ENCODE measurements at places on chromosomes 12 and 14. TPM values are rescaled to one million over a fixed set of nuclear protein-coding genes. Genes with fewer than 3 reads are reported as not detected.

GRCh38 chr14:60943637-60944032, 37.2 kb downstream of the TRMT5 start:
- H3K36me3 ChIP-seq: no peaks in the 10 kb centered on the region
- no peak overlapping the region for H3K4me3 ChIP-seq
- no peaks in the 10 kb centered on the region for H3K4me1 ChIP-seq
- DNase-seq: no peak
- H3K27ac ChIP-seq: no peak overlapping the region

DNA sequence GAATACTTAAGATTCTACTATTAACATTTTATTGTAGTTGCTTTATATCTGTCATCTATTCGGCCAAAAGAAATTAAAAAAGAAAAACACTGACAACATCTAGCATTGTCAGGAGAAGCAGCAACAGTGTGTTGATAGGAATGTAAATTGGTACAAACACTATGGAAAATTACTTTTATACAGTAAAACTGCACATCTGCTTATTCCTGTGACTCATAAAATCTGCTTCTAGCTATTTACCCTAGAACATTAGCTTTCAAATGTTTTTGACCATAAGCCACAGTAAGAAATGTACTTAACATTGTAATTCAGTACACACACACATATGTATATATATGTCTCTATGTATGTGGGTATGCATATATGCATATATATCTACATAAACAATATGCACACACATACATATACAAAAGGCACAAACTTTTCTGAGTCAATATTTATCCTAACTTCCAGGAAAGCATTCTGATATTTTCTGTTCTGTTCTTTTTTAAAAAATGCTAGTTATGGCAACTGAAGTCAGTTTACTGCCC, 278.9 kb upstream of the GARIN2 start:
- no peak overlapping the region for H3K27ac ChIP-seq
- H3K36me3 ChIP-seq: no peaks in the 10 kb centered on the region
- no peak for DNase-seq
- H3K4me1 ChIP-seq: no peaks in the 10 kb centered on the region
- H3K4me3 ChIP-seq: no peak overlapping the region

DNA sequence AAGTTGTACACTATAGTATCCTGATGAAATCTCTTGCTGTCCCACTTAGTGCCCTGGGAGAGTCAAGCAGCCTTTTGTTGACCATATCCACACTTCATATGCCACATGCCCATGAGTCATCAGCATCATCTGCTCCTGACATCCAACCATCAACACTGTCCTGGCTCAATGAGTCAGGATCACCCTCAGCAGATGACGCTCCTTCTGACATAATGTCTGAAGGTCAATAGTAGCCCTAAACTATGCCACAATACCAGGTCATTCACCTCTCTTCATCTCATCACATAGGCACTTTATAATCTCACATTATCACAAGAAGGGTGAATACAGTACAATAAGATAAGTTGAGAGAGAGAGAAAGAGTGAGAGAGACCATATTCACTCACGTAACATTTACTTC, 369.0 kb upstream of the FAR2 start:
- no peaks in the 10 kb centered on the region for H3K27me3 ChIP-seq
- H3K27ac ChIP-seq: no peak overlapping the region
- no peaks in the 10 kb centered on the region for H3K4me1 ChIP-seq

GRCh38 chr12:43307126-43307525, 244.9 kb downstream of the ADAMTS20 start:
- no peak overlapping the region for H3K4me3 ChIP-seq
- no peak for DNase-seq
- H3K27ac ChIP-seq: no peak overlapping the region
- no peaks in the 10 kb centered on the region for H3K36me3 ChIP-seq

DNA sequence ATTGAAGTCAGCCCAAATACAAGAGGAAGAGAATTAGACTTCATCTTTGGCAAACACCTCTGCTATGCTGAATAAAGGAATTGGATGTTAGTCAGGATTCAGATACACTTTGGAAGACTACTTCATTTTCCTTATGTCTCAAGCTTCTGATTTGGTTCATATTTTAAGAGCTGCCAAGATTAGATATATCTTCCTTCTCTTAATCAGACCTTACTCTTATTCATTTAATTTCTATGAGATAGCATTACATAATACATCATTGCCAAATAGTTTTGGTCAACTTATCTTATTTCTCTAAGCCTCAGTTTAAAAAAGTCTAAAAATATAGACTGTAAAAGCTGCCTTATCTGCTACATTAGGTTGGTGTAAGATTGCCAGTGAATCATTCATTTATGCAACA, 330.6 kb upstream of the NAV3 start:
- no peaks in the 10 kb centered on the region for H3K36me3 ChIP-seq
- no peak overlapping the region for H3K4me3 ChIP-seq
- DNase-seq: no peak

DNA sequence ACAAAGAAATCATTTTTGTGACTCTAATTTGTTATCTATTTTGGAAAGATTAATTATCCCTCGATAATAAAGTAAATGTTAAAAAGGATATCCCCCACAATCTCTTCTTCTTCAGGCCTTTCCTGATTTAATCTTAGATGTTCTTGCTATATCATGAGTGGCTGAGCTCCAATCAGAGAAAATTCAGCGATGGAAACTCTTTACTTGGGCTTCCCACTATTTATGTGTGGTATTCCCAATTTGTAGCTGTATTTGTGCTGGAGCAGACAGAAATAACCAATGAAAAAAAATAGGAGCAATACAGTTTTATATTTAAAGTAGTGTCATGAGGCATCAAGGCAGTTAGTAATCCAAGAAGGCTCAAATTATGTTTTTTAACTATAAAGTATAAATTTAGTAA, 539.1 kb downstream of the PRKD1 start:
- no peaks in the 10 kb centered on the region for H3K4me1 ChIP-seq
- no peaks in the 10 kb centered on the region for H3K36me3 ChIP-seq
- H3K27me3 ChIP-seq: no peaks in the 10 kb centered on the region

DNA sequence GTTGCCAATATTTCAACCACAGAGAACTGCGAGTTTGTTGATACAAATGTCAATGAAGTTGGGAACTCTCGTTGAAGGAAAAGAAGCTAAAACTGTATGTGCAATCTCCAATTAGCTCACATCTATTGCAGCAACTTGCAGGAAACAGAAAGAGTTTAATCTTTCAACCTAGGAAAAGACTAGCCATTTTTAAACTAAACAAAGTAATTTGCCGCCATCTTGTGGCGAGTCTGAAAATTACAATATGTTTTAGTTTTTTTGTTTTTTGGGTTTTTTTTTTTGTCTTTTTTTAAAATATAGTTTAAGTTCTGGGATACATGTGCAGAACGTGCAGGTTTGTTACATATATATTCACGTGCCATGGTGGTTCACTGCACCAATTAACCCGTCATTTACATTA, 131.2 kb upstream of the FOXG1 start:
- H3K4me3 ChIP-seq: no peak overlapping the region
- no peaks in the 10 kb centered on the region for H3K36me3 ChIP-seq

- no peaks in the 10 kb centered on the region for H3K4me1 ChIP-seq
- no peak for DNase-seq
- peaks cover 90% of the 10 kb centered on the region for H3K36me3 ChIP-seq
- H3K27me3 ChIP-seq: no peaks in the 10 kb centered on the region
Measured at GRCh38 chr14:39322807-39323206, 89.1 kb downstream of the MIA2 start.

GRCh38 chr12:29728030-29728429, 55.7 kb downstream of the TMTC1 start:
- DNase-seq: no peak
- peaks cover 4% of the 10 kb centered on the region for H3K4me1 ChIP-seq
- H3K4me3 ChIP-seq: no peak overlapping the region
- H3K27ac ChIP-seq: peak overlapping the region; percentile 30
- H3K36me3 ChIP-seq: no peaks in the 10 kb centered on the region

- H3K27ac ChIP-seq: no peak overlapping the region
- H3K27me3 ChIP-seq: no peaks in the 10 kb centered on the region
- DNase-seq: no peak
Measured at GRCh38 chr14:63677891-63678379, 36.3 kb upstream of the WDR89 start.

DNA sequence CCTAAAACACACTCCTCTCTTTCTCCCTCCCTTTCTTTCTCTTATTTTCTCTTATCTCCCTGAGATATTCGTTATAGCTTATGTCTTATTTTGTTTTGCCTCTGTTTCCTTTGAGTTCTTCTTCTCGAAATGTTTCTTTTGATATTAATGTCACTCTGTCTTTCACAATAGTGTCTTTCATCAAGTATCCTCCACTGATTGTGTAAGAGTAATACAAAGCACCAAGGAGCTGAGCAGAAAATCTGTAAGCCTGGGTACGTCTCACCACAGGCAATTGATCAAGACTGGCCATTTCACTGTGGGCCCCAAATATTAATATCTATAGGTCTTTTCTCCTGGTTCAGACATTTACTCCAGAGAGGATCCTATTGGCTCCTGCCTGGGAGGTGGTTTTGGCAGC, 4.8 kb upstream of the LYZ start:
- H3K27ac ChIP-seq: no peak overlapping the region
- H3K4me3 ChIP-seq: no peak overlapping the region

DNA sequence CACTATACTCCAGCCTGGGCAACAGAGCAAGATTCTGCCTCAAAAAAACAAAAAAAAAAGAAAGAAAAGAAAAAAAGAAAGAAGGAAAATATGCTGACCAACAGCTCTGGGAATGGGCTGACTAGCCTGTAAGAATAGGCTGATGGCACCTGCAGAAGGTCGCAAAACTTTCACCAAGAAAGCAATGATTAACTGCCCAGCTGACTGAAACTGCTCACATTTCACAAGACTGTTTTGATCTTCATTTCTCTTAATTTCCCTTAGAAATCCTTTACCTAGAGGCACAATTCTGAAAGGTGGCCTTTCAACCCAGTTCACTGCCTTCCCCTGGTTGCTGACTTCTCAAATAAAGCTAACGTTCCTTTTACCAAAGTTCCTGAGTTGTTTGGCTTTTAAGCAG, 12.4 kb downstream of the BEST3 start:
- H3K27me3 ChIP-seq: no peaks in the 10 kb centered on the region
- no peak overlapping the region for H3K4me3 ChIP-seq
- H3K4me1 ChIP-seq: no peaks in the 10 kb centered on the region
- DNase-seq: no peak
- H3K27ac ChIP-seq: no peak overlapping the region

GRCh38 chr12:40225984-40226602, 1.3 kb downstream of the LRRK2 start:
- H3K27me3 ChIP-seq: peaks cover 10% of the 10 kb centered on the region
- no peak overlapping the region for H3K27ac ChIP-seq
- H3K4me1 ChIP-seq: no peaks in the 10 kb centered on the region
- no peak for DNase-seq

DNA sequence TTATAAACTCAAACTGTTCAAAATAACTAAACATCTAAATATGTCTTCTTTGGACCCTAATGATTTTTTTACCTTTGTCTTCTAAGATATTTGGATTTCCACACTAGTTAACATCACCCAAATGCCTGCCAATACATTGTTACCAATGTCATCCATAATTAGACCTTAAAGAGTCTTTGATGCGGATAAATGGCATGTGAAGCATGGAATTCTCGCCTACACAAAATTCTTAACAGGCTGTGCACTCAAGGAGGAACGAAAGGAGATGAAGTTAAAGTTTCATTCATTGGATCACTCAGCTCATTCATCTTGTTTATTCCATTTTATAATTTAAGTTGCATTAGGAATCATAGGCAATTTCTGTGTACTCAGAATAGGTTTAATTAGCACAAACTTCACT, 219.7 kb downstream of the ACSS3 start:
- H3K4me3 ChIP-seq: no peak overlapping the region
- no peaks in the 10 kb centered on the region for H3K27me3 ChIP-seq
- no peak for DNase-seq
- no peaks in the 10 kb centered on the region for H3K36me3 ChIP-seq
- no peaks in the 10 kb centered on the region for H3K4me1 ChIP-seq

DNA sequence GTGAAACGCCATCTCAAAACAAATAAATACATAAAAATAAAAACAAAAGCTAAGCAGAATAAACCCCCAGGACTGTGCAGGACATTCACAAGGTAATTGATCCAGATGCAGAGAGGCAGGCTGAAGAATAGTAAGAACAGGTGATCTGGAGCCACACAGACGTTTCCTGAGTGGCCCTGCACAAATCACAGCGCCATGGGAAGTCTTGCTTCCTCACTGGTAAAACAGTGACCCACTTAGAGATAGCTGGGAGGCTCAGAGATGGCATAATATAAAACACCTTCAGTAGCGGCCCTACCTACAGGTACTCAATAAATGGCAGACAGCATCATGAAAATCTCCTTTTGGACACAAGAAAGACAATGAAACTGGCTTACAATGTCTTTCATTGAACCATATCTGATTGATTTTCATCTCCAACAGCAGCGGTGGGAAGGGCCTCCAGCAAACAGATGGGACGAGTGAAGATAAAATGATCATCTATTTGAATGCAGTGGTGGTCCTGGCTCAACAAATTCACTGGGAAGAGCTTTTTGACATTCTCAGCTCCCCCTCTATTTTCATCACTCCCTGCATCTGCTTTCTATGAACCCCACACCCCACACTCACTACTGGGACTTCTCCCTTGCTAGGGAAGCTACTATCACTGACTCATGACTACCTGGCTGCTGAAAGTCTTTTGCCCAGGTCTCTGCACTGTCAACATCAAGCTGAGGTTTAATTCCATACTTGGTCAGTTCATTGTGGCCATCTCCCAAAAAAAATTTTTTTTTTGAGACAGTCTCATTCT, 63.9 kb downstream of the FOXN3 start:
- DNase-seq: no peak
- no peak overlapping the region for H3K4me3 ChIP-seq
- peaks cover 56% of the 10 kb centered on the region for H3K4me1 ChIP-seq
- H3K36me3 ChIP-seq: peaks cover 23% of the 10 kb centered on the region
- H3K27ac ChIP-seq: no peak overlapping the region

DNA sequence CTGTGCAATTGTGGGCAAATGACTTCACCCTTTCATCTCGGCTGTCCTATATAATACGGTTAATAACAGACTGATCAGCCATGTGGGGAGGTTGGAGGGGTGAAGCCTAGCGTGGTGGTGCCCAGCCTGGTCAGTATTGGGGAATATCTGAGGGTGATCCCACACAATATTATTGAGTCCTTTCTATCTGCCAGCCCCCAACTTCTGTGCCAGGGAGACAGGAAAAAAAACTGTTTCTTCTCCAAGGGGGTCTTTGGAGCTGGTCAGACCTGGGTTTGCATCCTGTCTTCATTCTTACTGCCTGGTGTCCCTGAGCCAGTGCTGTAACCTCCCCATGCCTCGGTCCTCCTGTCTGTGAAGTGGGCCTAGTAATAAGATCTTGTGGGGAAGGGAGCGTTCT, 6.5 kb downstream of the CYP46A1 start:
- no peak overlapping the region for H3K4me3 ChIP-seq
- no peaks in the 10 kb centered on the region for H3K4me1 ChIP-seq
- H3K27me3 ChIP-seq: no peaks in the 10 kb centered on the region
- H3K36me3 ChIP-seq: no peaks in the 10 kb centered on the region

Gene SYNDIG1L
- not detected for polyA plus RNA-seq

Gene DPY19L2
- polyA plus RNA-seq: 0.46 TPM

Gene ZNF891
- polyA plus RNA-seq: 0.38 TPM

Gene PTPRO
- 0.68 TPM for polyA plus RNA-seq

Gene PPP1R36
- polyA plus RNA-seq: 3.2 TPM

Gene SIX1
- polyA plus RNA-seq: 0.61 TPM

Gene E2F7
- 0.75 TPM for polyA plus RNA-seq

Gene EIF2S3B
- polyA plus RNA-seq: 0.28 TPM

Measured in stomach (tissue), 19 donors.